Spinal cord (tissue), 10 donors: ENCODE measurements at places on chromosomes 4 and X. TPM values are rescaled to one million over a fixed set of nuclear protein-coding genes. Genes with fewer than 3 reads are reported as not detected.
A peak's percentile ranks its signal among the peaks of the same experiment; 100 is the strongest.

DNA sequence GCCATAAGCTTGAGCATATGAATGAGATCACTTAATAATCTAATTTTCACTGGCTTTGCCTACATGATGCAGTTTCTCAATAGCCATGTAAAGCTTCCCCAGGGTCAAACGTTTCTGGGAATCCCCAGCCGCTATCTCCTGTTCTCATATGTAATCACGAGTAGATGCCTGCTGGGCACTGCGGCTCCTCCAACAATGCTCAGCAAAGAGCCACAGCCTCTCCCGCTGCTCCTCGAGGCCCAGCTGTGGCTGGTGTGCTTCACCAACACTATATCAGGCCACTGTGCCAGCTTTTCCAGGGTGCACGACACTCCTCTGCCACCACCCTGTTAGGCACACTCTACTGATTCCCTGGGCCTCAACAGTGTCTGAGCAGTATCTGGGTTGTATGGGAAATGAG is 78.3 kb upstream of the RASGEF1B start:
- no peak for DNase-seq

Gene SHROOM4
- 10.9 TPM for total RNA-seq

GRCh38 chr4:186701273-186701672 is 22.4 kb downstream of the FAT1 start:
- DNase-seq = peak; percentile 90

DNA sequence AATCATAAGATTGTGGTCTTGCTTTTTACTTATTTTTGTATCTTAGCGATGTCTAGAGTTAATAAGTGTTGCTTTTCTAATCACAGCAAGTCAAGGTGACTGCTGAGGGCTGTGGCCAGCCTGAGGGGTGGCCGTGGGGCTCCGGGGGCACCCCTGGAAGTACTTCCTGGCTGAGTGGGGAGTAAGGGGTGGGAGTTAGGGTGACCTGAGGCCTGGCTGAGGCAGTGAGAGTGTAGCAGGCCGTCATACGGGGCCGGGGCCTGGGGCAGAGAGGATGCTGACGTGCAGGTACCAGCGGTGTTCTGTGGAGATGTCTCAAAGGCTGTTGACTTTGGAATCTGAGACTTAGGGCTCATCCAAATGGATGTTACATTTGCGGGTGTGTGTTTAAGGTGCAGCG is 29.3 kb downstream of the PIGG start:
- DNase-seq = no peak

- DNase-seq = no peak
Measured at GRCh38 chr4:139642364-139642763, 23.3 kb upstream of the MGST2 start.

Gene IDS
- 190 TPM for total RNA-seq

DNA sequence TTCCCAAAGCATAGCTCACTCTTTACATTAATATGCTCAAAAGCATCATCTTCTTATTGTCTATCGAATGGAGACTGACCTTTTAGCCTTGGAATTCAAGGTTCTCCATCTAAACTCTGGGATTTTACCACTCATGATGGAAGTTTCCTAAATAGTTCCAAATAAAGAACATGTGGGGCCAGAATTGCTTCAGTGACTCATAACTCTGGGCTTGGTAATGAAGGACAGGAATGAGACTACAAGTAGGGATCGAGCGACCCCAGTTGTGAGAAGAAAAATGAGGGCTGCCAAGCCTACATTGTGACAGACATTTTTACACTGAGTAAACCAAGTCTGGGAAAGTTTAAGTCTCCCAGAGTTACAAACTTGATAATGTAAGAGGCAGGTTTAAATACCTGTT is 269.9 kb downstream of the CBLL2 start:
- DNase-seq = no peak

GRCh38 chr4:85773372-85773771 is 298.4 kb downstream of the ARHGAP24 start:
- no peak for DNase-seq

- DNase-seq = no peak
Measured at GRCh38 chrX:105820247-105820646, 2.1 kb upstream of the NRK start.

Gene HTR2C
- 47.4 TPM for total RNA-seq
